ENCODE measurements at places on chromosomes 2 and 18.

GRCh38 chr2:174554529-174555150, 43.0 kb downstream of the WIPF1 start:
- ATAC-seq, result no peak

- ATAC-seq, result peak; percentile 28
These were observed 240.4 kb downstream of the PRKCE start for GRCh38 chr2:45891719-45892424.

DNA sequence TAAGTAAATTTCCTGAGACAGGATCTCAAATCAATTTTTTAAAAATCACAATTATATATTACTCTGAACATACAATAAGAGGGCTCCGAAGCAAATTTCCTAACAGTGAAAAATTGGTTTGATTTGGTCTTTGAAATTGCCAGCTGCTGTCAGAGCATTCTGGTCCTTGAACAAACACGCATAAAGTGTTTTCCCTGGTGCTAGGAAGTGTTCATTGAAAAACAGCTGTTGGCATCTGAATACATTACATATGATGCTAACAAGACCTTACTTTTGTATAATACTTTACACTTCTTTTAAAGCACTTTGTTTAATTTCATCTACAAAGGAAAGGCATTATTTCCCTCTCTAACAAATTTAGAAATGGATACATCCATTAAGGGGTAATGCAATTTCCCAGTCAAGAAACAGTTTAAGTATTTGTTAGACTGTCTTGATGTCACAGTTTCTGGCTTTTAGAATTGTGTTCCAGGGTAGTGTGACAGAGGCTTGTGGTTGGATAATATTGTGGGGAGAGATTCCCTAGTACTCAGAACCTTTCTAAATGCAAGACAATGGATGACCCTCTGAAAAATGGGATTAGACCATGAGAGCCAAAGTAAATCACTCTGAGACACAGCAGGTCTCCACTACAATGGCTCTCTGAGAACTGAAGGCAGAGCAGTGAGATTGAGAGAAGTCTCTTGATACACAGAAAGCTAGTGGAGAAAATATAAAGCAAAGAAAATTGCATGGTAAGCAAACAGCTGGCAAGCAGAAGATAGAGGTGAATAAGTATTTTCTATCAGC, 299.0 kb downstream of the TRIB2 start:
- ATAC-seq, result no peak

DNA sequence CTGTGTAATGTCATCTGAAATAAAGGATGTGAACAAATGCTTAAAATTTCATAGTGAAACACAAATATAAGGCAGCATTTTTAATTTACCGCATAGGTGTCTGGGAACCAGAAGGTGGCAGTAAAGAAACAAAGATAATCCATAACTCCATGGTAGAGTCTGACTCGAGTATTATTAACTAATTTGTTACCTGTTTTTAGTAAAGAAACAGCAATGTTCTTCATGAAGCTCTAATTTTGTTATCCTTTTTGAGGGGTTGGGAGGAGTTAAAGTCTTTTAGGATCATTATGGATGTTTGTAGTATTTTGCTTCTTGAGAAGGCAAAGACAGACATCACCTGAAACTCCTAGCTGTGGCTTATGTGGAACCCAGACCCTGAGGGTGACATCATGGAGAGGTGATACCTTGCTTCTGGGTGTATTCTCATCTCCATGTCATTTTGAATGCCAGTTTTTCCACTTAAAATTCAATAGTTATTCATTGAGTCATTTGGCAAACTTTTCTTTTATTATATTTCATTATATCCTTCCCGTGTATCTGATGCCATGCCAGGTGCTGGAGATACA, 286.2 kb upstream of the EPAS1 start:
- ATAC-seq, result peak; percentile 87

DNA sequence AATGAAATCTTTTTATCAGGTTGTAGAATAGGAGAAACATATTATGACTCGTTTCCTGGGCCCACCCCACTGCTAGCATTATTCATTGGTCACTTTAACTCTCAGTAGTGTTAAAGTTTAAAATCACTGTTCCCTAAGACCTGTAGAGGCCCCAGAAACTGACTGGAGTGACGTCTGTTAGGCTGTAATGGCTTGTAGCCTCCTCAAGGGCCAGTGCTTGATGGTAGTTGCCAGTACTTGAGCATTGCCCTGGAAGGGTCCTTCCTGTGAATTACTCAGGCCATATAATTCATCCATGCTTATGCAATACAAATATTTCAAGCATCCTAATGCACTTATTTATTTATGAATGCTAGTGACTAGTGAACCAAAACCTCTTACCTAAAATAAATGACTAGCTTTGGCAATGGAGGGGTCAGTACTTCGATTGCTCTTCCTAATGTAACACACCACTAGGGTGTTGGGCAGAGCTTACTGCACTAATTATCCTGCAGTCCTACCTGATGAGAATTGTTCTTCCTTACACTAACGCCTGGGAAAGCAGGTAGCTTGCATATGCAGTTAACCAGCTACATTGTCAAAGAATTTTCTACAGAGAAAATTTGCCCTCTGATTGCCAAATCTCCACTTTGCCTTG, 31.2 kb downstream of the ARHGAP25 start:
- ATAC-seq, result no peak

DNA sequence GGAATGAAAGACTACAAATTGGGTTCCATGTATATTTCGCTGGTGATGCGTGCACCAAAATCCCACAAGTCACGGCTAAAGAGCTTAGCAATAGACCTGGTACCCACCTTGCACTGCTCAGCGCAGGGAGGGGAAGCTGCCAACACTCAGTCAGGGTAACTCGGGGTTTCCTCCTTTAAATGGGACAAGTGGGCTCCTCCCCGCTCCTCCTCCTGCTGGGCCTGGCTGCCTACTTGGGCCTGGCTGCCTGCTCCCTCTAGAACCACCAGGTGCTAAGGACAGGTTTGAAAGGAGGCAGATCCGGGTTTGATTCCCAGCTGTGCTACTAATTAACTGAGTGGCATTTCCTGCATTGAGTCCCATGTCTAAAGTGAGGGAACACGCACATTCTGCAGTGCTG, 23.4 kb downstream of the MYO7B start:
- ATAC-seq, result no peak

DNA sequence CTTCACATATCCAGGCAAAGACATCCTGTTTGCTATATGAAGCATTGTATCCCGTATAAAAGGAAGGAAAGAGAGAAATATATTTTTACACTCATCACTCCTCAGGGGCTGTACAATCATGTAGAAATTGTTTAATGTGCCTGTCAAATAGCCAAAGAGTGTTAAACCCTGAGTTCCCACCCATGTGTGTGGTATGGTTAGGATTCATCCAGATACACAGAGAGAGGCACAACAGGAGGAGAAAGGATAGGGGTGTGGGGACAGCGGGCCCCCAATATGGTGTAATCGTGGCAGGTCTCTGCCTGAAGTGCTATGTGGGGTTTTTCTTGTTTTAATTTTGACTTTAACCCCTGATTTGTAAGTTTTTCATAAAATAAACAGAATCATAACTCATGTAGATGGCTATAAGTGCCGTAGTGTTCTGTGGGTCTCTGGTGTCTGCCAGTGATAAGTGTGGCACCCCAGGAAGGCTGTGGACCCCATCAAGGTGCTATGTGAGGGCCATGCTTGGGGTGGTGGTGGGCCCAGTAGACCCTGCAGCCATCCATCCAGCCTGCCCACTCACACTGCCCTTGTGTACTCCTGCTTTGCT, 10.2 kb upstream of the IL18R1 start:
- ATAC-seq, result no peak

DNA sequence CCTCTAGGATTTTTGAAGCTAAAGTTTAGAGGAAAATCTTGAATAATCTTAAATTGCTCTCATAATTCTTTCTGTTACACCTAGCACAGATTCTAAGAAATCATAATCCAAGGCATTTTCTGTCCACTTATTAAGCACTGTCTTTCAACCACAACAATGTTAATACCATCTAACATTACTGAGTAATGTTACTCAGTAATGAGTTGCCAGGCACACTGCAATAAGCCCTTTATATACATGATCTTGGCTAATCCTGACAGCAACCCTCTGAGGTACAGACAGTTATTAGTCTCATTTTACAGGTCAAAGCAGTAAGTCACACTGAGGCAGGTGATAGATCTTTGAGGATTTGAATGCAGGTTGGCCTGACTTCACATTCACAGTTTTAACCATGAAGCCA, 291.9 kb downstream of the ALK start:
- no peak for ATAC-seq
